ENCODE measurements at places on chromosomes 3 and 15. TPM values are rescaled to one million over a fixed set of nuclear protein-coding genes. Genes with fewer than 3 reads are reported as not detected.

DNA sequence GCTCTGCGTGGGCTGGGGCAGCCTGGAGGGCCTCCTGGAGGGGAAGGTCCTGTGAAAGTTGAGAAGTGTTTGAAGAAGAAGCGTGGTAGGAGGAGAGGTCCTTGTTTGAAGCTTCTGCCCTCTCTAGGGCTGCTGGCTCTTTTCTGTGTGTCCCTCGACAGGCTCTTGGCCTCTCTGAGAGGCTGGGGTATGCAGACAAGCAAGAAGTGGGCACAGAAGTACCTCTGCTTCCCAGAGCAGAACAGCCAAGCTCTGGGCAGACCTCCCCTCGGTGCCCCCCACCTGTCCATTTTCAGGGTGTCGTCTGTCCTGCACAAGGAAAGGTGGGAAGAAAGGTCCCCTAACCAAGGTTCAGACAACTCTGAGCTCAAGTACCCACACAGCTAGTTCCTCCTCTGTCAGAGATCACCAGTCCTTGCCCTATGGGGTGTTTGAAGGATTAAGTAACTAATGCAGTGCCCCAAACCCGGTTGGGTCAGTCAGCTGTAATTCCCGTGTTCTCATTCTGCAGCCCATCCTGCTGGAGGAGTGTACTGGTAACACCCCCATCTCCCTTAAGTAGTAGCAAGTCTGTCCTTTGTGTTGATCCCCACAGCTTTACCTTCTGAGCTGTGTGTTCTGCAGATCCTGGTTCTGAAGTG is 6.3 kb downstream of the CSK start:
- no peak for DNase-seq

GRCh38 chr3:115928376-115928775 is 305.1 kb downstream of the GAP43 start:
- DNase-seq: no peak

THSD4 gene
- not detected for polyA plus RNA-seq

DNA sequence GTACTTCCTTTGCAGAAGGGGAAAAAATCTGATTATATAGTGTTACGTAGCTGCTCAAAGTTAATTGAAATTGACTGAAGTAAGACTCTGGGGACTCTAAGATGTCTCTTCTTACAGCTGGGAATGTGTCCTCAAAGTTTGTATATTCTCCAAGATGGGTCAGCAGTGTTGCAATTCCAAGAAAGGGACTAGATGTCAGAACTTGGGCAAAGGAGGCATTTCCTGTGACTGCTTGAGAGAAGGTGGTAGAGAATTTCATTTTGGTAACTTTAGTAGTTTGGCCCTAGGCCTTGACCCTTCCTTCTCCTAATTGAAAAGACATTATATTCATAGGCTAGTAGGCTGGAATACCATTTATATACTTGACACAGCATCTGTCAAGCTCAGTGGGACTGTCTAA is 33.9 kb downstream of the PTPRG start:
- no peak for DNase-seq

GRCh38 chr3:188546835-188547670 is 393.1 kb downstream of the LPP start:
- DNase-seq: no peak

ARRDC4 gene
- 3.2 TPM for polyA plus RNA-seq

DNA sequence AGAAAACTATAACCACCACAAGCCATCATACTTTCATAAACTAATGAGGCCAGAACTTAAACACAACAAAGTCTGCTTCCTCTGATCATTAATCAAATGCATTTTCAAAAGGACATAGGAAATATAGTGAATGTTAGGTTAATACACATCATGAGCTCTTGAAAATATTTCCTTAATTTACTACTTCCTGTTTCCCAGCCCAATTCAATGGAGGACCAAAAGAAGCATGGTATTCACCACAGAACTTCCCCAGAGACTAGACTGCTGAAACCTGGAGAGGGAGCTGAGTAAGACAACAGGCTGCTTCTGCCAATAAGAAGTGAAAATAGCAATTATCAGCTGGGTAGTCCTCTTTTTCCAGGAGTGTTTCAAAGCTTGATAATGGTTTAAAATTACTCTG is 250.3 kb downstream of the ULK4 start:
- no peak for DNase-seq

GRCh38 chr15:68403161-68403941 is 28.6 kb downstream of the ITGA11 start:
- DNase-seq: no peak

- no peak for DNase-seq
Observed at GRCh38 chr15:56244038-56244810, 545 bp upstream of the RFX7 start.

- DNase-seq: no peak
Observed at GRCh38 chr15:68429691-68430470, 2.1 kb downstream of the ITGA11 start.

- DNase-seq: no peak
Observed at GRCh38 chr3:124014366-124014942, 22.5 kb upstream of the ROPN1 start.

SCAANT1 gene
- 6.3 TPM for polyA plus RNA-seq

GRCh38 chr3:77298417-77298816 is 258.5 kb downstream of the ROBO2 start:
- DNase-seq: no peak

EHD4 gene
- 7.0 TPM for polyA plus RNA-seq

DNA sequence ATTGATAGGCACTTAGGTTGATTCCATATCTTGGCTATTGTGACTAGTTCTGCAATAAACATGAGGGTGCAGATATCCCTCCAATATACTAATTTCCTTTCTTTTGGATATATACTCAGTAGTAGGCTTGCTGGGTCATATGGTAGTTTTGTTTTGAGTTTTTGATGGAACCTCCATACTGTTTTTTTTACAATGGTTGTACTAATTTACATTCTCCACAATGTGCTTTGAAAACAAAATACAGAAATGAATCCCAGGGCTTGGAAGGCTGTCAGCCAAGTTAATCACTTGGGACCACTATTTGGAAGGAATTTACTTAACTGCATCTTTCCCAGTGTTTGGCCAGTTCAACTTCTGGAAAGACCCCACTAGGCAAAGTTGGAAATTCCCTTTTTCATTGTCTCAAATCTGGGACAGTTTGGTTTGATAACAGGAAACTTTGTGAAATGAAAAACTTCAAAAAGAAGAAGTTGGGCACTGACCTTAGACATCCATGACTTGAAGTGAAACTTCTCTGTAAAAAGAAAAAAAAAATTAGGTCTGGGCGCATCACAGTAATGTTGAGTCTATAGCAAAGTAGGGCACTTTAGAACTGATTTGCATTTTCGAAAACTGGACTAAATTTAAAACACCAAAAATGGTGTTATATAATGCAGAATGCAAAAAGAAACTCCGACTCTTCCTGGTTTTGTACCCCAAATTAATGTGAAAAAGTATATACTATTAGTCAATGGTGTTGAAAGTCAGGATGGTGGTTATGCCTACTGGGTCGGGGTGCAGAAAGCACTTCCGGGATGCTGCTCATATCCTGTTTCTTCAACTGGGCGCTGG is 6.0 kb downstream of the CTSH start:
- DNase-seq: no peak

GRCh38 chr3:196193736-196194541 is 17.3 kb downstream of the ZDHHC19 start:
- no peak for DNase-seq

SLC22A14 gene
- not detected for polyA plus RNA-seq

RPP25 gene
- 1.4 TPM for polyA plus RNA-seq

DNA sequence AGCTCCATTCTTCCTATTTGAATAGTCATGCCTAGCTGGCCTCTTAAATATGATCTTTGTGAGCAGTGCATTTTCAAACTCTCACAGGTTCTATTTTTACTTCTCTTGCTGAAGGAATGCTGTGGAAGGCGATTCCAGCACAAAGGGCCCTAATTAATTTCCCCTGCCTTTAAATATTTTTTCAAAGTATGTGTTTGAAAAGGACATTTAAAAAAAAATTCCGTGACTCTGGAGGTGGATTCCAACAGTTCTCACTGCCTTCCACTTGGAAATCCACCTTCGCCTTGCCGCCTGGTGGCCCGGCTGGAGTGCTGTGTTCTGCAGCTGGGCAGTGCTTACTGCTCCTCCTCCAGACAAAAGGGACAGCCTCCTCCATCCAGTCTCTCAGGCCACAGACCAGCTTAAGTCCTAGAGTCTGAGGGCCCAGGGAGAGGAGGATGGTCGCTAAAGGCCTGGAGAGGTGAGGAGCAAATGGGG is 61.5 kb upstream of the CORO2B start:
- no peak for DNase-seq
